ENCODE measurements at places on chromosomes 4 and X.

GRCh38 chrX:110338935-110339334 is 19.7 kb upstream of the RTL9 start:
- DNase-seq, result no peak

- DNase-seq, result no peak
Measured at GRCh38 chr4:7128234-7128633, 60.4 kb upstream of the GRPEL1 start.

GRCh38 chrX:19791562-19791961 is 95.8 kb downstream of the SH3KBP1 start:
- DNase-seq, result no peak

- no peak for DNase-seq
Measured at GRCh38 chr4:68654946-68655721, 15.3 kb downstream of the UGT2B15 start.

GRCh38 chrX:133285341-133285740 is 67.2 kb upstream of the TFDP3 start:
- no peak for DNase-seq
